ENCODE measurements at places on chromosomes 16 and 17. TPM values are rescaled to one million over a fixed set of nuclear protein-coding genes. Genes with fewer than 3 reads are reported as not detected.

- H3K4me3 ChIP-seq: no peak overlapping the region
- H3K27ac ChIP-seq: no peak overlapping the region
- H3K36me3 ChIP-seq: no peaks in the 10 kb centered on the region
- no peaks in the 10 kb centered on the region for H3K27me3 ChIP-seq
- H3K4me1 ChIP-seq: no peaks in the 10 kb centered on the region
These were observed 25.1 kb downstream of the FA2H start for GRCh38 chr16:74749291-74750055.

GRCh38 chr17:50272711-50273653, 1.3 kb upstream of the TMEM92 start:
- H3K4me1 ChIP-seq: no peaks in the 10 kb centered on the region
- no peaks in the 10 kb centered on the region for H3K36me3 ChIP-seq
- H3K27me3 ChIP-seq: no peaks in the 10 kb centered on the region
- H3K27ac ChIP-seq: no peak overlapping the region

GRCh38 chr17:77735566-77736198, 222.8 kb upstream of the TNRC6C start:
- no peak overlapping the region for H3K4me3 ChIP-seq
- peak; percentile 50 for DNase-seq
- peaks cover 16% of the 10 kb centered on the region for H3K4me1 ChIP-seq
- no peaks in the 10 kb centered on the region for H3K36me3 ChIP-seq

- no peak overlapping the region for H3K27ac ChIP-seq
- H3K4me1 ChIP-seq: peaks cover 6% of the 10 kb centered on the region
- peaks cover 4% of the 10 kb centered on the region for H3K36me3 ChIP-seq
These were observed 3.7 kb downstream of the TADA2A start for GRCh38 chr17:37410357-37410756.

Gene HOXB5
- 27.0 TPM for total RNA-seq

Gene PDPK1
- total RNA-seq: 52.3 TPM

Gene HAS3
- total RNA-seq: 2.1 TPM

- no peaks in the 10 kb centered on the region for H3K4me1 ChIP-seq
- no peak for DNase-seq
- H3K4me3 ChIP-seq: peak overlapping the region; percentile 71
- H3K27me3 ChIP-seq: no peaks in the 10 kb centered on the region
These were observed 662 bp downstream of the COTL1 start for GRCh38 chr16:84617041-84617790.

GRCh38 chr17:35578929-35579432, 610 bp upstream of the PEX12 start:
- H3K4me1 ChIP-seq: no peaks in the 10 kb centered on the region
- no peak for DNase-seq
- H3K27me3 ChIP-seq: no peaks in the 10 kb centered on the region
- peak overlapping the region; percentile 97 for H3K27ac ChIP-seq
- H3K36me3 ChIP-seq: peaks cover 5% of the 10 kb centered on the region

GRCh38 chr16:31006589-31006988, 3.8 kb downstream of the STX1B start:
- no peak overlapping the region for H3K27ac ChIP-seq
- H3K36me3 ChIP-seq: no peaks in the 10 kb centered on the region
- peaks cover 2% of the 10 kb centered on the region for H3K27me3 ChIP-seq
- DNase-seq: no peak
- H3K4me3 ChIP-seq: no peak overlapping the region
- H3K4me1 ChIP-seq: no peaks in the 10 kb centered on the region

GRCh38 chr16:78715673-78716072, 616.2 kb downstream of the WWOX start:
- H3K27ac ChIP-seq: no peak overlapping the region
- no peak for DNase-seq
- H3K27me3 ChIP-seq: no peaks in the 10 kb centered on the region
- no peak overlapping the region for H3K4me3 ChIP-seq

DNA sequence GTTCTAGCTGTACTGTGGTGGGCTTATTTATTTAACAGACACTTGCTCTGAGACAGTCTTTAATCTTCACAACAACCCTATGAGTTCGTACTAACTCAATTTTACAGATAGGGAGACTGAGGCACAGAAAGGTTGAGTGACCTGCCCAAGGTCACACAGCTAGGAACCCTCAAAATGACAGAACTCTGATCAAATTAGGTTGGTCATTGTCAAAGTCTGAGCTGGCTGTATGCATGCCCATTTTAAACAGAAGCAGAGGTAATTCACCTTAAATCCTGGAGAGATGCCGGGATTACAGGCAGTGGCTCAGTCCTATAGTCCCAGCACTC, 24.9 kb downstream of the LAT start:
- no peaks in the 10 kb centered on the region for H3K27me3 ChIP-seq
- no peak for DNase-seq
- no peaks in the 10 kb centered on the region for H3K36me3 ChIP-seq
- H3K27ac ChIP-seq: no peak overlapping the region

DNA sequence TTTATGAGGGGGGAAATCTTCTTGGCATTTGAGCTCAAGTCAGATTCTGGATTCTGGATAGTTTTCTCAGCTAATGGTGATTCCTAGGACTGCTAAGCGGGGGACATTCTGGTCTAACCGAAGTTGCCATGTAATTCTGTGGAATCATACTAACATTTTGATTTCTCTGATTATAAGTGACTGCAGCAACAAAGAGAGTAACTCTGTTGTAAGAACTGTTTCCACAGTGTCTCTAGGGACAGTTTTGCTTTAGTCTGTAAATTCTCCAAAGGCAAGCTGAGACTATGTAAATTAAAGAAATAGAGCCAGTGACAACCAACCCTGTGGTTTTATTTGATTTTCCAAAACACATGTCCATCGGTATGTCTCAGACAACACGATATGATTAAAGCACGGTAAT, 286.2 kb downstream of the IRX3 start:
- no peaks in the 10 kb centered on the region for H3K27me3 ChIP-seq
- no peaks in the 10 kb centered on the region for H3K36me3 ChIP-seq
- H3K4me3 ChIP-seq: no peak overlapping the region
- DNase-seq: no peak
- H3K27ac ChIP-seq: no peak overlapping the region

Gene SNTB2
- total RNA-seq: 45.1 TPM

DNA sequence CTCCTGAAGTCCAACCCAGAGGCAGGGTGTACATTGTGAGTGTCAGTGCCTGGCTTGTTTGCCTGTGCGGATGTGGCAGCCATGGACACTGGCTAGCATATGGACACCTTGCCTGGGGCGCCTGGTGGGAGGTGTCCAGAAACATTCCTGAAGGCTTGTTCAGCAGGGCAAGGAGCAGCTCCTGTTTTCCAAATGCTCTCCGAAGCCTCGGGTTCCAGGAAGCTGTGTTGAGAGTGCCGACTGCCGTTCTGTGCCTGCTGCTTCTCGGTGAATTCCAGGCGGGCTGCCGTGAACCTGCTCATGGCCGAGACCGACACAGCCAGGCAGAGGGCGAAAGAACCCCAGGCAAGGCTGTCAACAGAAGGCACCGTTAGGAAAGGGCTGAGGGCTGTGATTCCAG, 10.9 kb upstream of the DHRS7C start:
- H3K4me1 ChIP-seq: no peaks in the 10 kb centered on the region
- DNase-seq: no peak

- DNase-seq: no peak
- H3K36me3 ChIP-seq: no peaks in the 10 kb centered on the region
- H3K27me3 ChIP-seq: no peaks in the 10 kb centered on the region
- no peak overlapping the region for H3K27ac ChIP-seq
These were observed 205.0 kb upstream of the ASIC2 start for GRCh38 chr17:33498069-33498468.

DNA sequence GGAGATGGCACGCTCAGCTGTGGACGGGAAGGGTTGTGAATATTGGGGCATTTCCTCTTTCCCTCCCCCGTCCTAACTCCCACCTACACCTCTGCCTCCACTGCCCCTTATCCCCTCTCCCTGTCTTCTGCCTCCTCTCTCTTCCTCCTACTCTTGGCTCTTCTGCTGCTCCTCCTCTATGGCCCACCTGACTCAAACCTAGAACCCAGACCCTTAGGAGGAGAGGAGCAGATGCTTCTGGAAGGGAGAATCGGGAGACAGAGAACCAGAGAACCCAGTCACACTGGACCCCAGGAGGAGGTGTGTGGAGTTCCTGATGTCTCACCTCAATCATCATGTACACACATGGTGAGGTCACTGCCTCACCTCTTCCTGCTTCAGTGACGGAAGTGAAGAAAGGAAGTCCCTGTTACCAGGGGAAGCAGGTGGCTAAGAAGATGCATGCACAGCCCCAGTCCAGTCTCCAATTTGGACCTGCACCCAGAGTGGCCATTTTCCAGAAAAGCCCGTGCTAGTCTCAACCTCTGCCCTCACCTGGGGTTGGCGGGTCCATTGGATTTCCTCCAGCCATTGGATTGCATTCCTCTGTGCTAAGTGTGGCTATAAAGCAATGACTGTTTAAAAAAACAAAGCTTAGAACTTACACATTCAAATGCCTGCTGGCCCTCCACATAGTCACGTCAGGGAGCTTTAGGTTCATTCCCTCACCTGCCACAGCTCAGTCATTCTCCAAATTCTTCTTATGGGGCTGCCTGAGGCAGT, 4.0 kb downstream of the RNF222 start:
- no peaks in the 10 kb centered on the region for H3K27me3 ChIP-seq
- no peak overlapping the region for H3K4me3 ChIP-seq
- H3K4me1 ChIP-seq: no peaks in the 10 kb centered on the region
- no peaks in the 10 kb centered on the region for H3K36me3 ChIP-seq
- no peak overlapping the region for H3K27ac ChIP-seq

Gene IGSF6
- total RNA-seq: 8.1 TPM

DNA sequence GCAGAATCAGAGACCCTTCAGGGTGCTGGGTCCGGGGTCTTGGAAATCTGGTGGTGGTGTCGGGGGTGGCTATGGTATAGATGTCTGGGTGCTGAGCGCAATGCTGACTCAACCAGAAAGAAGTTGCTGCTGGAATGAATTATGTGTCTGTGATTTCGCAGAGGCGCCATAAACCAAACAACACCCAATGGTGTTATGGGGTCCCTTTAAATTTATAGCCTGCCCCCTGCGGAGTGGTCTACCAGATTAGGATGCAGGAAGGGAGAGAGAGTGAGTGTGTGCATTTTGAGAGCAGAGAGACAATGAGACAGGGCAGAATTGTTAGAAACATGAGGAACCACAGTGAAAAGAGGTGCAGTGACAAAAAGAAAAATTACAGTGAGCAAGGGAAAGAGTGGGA, 100.7 kb upstream of the CDH11 start:
- no peak overlapping the region for H3K27ac ChIP-seq
- DNase-seq: no peak
- no peaks in the 10 kb centered on the region for H3K4me1 ChIP-seq

Gene KCNJ16
- total RNA-seq: 281 TPM

Gene CMTM3
- total RNA-seq: 22.9 TPM

- no peak overlapping the region for H3K27ac ChIP-seq
- H3K36me3 ChIP-seq: no peaks in the 10 kb centered on the region
- no peaks in the 10 kb centered on the region for H3K27me3 ChIP-seq
- H3K4me3 ChIP-seq: no peak overlapping the region
- H3K4me1 ChIP-seq: no peaks in the 10 kb centered on the region
These were observed 57.0 kb downstream of the FOXL1 start for GRCh38 chr16:86635176-86635876.

GRCh38 chr17:20256144-20256543, 211.2 kb downstream of the LGALS9B start:
- H3K4me1 ChIP-seq: peaks cover 2% of the 10 kb centered on the region
- H3K27ac ChIP-seq: no peak overlapping the region
- DNase-seq: no peak
- peaks cover 2% of the 10 kb centered on the region for H3K36me3 ChIP-seq

Gene HES7
- total RNA-seq: 0.25 TPM

DNA sequence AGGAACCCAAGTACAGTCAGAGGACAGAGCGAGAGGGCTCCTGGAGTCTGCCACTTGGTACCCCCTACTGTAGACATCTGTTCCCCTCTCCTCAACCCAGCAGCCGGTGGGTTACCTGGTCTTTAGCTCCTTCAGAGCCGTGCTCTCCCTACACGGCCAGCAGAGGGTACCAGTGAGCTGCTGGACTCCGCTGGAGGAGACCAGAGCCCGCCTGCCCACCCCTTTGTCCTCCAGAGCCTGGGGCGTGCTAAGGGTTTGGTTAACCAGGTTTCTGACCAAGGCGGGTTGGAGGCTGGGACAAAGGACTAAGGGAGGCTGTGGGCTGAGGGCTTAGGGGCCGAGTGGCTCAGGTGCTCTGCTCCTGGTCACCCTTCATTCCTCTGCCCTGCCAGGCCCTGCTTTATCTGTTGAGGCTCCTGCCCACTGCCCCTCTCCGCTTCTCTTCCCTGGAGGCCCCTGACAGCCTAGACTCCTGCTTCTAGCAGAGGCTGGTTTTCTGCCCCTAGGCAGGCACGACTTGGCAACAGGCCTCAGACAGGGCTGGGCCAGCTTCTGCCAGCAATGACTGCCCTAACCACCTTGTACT, 2.7 kb upstream of the HSD11B2 start:
- peaks cover 3% of the 10 kb centered on the region for H3K27me3 ChIP-seq
- H3K4me1 ChIP-seq: peaks cover 28% of the 10 kb centered on the region
- no peaks in the 10 kb centered on the region for H3K36me3 ChIP-seq
- DNase-seq: peak; percentile 90

GRCh38 chr16:3050487-3050886, 4.1 kb downstream of the MMP25 start:
- H3K27ac ChIP-seq: no peak overlapping the region
- H3K4me1 ChIP-seq: no peaks in the 10 kb centered on the region

GRCh38 chr17:55601874-55602364, 90.7 kb upstream of the SMIM36 start:
- H3K4me1 ChIP-seq: no peaks in the 10 kb centered on the region
- H3K36me3 ChIP-seq: no peaks in the 10 kb centered on the region
- DNase-seq: no peak
- H3K27ac ChIP-seq: no peak overlapping the region

- H3K36me3 ChIP-seq: no peaks in the 10 kb centered on the region
- H3K4me3 ChIP-seq: no peak overlapping the region
- no peak overlapping the region for H3K27ac ChIP-seq
- H3K27me3 ChIP-seq: no peaks in the 10 kb centered on the region
These were observed 12.7 kb downstream of the BPTF start for GRCh38 chr17:67837965-67838364.

- H3K27ac ChIP-seq: no peak overlapping the region
- no peaks in the 10 kb centered on the region for H3K4me1 ChIP-seq
These were observed 28.0 kb downstream of the PRKCB start for GRCh38 chr16:23863511-23864422.

DNA sequence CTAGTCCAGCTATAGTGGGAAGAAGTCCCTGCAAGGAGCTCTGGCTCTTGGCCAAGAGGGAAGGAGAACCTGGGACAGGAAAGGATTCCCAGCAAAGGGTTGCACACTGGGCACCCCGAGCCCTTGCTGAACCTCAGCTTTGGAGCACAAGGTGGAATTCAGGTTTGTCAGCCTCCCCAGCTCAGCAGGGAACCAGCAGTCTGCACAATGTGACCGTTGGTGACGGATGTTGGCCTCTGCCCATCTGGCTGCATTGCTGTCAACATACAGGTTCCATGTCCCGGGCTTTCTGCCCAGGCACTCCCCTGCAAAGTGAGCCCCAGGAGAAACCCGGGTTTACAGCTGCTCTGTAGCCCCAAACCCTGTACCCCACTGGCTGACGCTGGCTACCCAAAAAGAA, 6.7 kb downstream of the RPRML start:
- peaks cover 10% of the 10 kb centered on the region for H3K27me3 ChIP-seq
- no peaks in the 10 kb centered on the region for H3K4me1 ChIP-seq
